ENCODE measurements at places on chromosomes 3 and 15. TPM values are rescaled to one million over a fixed set of nuclear protein-coding genes. Genes with fewer than 3 reads are reported as not detected.

SLC22A13 gene
- not detected for total RNA-seq

SPINT1 gene
- total RNA-seq, result 4.2 TPM

GADL1 gene
- total RNA-seq, result 0.94 TPM

ITPKA gene
- total RNA-seq, result 0.10 TPM

CCR8 gene
- 2.2 TPM for total RNA-seq

PATL2 gene
- total RNA-seq, result 19.2 TPM

SERINC4 gene
- not detected for total RNA-seq
